ENCODE measurements at places on chromosomes 7 and 10. TPM values are rescaled to one million over a fixed set of nuclear protein-coding genes. Genes with fewer than 3 reads are reported as not detected.

Gene SLC26A3
- total RNA-seq: not detected

Gene WASHC2C
- 35.1 TPM for total RNA-seq

Gene MET
- 36.4 TPM for total RNA-seq

Gene UBE2D4
- total RNA-seq: 34.4 TPM

Gene LIPK
- total RNA-seq: not detected

Gene VAX1
- total RNA-seq: not detected

Gene THNSL1
- 2.9 TPM for total RNA-seq

Gene REEP3
- total RNA-seq: 69.7 TPM

Gene PPP1R3C
- total RNA-seq: not detected

Gene PBLD
- total RNA-seq: 2.5 TPM

Gene MUC3A
- total RNA-seq: not detected

Gene H2BK1
- not detected for total RNA-seq

Gene KIAA1217
- 25.7 TPM for total RNA-seq

Gene CASD1
- total RNA-seq: 7.3 TPM

Gene SPOCK2
- total RNA-seq: 1.2 TPM

Gene HMX3
- not detected for total RNA-seq

Data from mammary microvascular endothelial cell (primary cell).